ENCODE measurements at places on chromosomes 12 and 14.

DNA sequence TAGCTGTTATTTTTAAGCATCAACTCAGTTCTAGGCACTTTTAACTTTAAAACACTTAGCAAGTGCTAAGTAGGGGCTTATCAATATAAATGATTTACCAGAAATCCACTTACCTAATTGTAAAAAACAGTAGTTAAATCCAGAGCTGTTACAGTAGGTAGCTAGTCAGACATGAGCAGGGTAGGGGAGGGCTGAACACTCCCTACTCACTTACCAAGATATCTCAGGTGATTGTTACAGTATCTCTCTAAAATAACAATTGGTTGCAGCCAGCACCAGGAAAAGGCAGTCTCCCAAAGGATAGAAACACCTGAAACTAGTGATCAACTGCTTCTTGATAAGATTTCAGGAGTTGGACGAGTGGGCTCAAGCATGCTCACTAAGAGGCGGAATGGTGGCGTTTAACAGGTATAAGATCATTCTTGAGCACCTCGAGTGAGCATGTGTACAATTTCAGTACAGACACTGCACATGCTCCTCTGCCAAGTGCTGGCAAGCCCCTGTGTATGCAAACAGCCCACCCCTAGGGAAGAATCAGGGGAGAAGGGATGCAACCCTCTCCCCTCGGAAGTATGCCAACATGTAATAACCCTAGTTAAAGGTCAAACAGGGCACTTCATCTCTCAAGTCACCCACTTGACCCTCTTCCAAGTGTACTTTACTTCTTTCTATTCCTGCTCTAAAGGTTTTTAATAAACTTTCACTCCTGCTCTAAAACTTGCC, 1113.6 kb upstream of the SEL1L start:
- no peak for DNase-seq

- no peak for DNase-seq
Measured at GRCh38 chr14:29913566-29913965, 14.1 kb downstream of the PRKD1 start.

- DNase-seq = no peak
Measured at GRCh38 chr14:24243336-24243836, 963 bp upstream of the TINF2 start.

GRCh38 chr14:39229601-39230110, 4.1 kb upstream of the MIA2 start:
- DNase-seq = no peak

GRCh38 chr14:87935886-87936285, 57.1 kb downstream of the GALC start:
- DNase-seq = no peak

DNA sequence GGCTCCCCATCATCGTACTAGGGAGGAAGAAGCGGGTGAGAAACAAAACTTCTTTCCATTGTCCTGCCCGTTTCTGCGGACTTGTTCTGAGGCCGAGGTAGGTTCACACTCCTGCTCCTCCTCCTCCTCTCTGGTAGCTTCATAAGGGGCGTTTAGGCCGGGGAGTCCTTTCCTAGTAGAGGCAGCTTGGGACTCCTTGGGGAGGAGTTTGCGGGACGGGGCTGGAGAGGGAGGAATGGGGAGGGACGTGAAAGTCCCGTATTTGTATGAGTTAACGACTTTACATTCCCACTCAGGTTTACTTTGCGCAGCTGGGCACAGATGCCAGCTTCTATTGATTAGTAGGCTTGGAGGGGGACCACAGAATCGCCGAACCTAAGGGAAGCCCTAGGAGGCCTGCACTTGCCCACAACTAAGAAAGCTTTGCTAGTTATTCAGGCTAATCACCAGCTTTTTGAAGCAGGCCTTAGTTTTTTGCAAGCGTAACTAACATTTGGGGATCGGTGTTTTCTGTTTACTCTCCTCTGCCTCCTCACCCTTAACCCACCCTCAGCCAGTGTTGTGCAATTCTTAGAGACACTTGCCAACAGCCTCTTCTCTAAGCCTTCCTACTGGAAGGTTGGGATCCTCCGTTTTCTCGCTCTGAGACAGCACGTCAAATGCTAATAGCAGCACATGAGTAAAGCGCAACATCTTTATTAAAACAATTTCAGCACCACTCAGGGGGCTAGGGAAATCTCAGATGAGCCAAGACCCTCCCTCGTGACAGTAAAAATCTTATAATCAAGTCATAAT, 499 bp downstream of the RNASE4 start:
- no peak for DNase-seq

Measured in astrocyte of the cerebellum (primary cell).